ENCODE measurements at places on chromosomes 4 and X. TPM values are rescaled to one million over a fixed set of nuclear protein-coding genes. Genes with fewer than 3 reads are reported as not detected.

Gene MAP7D3
- 8.1 TPM for polyA plus RNA-seq

Gene FGFR3
- 3.8 TPM for polyA plus RNA-seq

Gene GLUD2
- 0.45 TPM for polyA plus RNA-seq

Gene PLXNB3
- polyA plus RNA-seq, result 12.0 TPM

Gene NXF2
- not detected for polyA plus RNA-seq
